Fibroblast of skin of right biceps (primary cell): ENCODE measurements at places on chromosomes 1 and 21.

DNA sequence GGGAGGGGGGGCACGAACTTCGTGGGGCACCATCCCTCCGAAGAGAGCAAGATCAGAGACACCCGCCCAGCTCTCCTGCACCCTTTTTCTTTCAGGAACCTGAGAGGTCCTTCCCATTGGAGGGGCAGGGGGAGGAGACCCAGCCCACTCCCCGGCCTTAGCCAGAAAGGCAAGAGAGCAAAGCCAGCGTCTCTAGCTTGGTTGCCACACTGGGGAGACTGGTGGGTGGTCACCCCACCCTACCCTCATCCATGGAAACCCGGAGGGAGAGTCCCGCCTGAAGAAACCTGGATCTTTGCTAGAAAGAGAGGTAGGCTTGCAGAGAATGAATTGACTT is 246 bp downstream of the ATP2B4 start:
- DNase-seq = no peak

- no peak for DNase-seq
Observed at GRCh38 chr21:44450402-44450801, 4.9 kb upstream of the LRRC3 start.

DNA sequence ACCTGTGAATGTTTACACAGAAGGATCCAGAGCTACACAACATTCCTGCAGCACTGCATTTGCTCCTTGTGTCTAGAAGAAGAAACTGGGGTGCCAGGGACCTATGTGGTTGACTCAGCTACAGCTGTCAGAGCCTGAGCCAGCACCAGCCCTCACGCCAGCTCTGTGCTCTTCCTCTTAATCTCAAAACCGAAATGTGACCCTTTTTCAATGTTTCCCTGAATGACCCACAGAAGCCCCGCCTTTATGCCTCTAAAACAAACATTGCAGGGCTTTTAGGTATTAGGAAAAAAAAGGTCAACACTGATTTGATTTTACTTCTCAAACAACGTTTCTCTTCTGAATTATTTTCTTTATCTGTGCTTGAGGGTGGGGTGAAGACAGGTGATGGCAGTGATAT is 260.5 kb downstream of the DYRK1A start:
- no peak for DNase-seq

DNA sequence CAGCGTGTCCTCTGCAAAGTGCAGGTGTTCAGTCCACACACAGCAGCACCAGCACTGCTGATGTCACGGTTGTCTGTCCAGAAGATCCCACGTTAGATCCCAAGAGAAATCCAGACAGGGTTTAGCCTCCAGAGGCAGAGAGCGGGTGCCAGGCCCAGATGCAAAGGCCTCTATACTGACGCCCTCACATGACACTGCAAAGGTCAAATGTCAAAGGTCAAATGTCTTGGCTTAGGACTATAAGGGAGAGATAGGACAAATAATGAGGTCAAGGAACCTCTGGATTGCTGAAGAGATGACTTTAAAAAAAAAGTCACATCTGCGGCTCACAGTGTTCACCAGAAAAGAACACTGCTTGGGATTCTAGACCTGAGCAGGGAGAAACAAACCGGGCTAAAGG is 101.5 kb downstream of the COLGALT2 start:
- DNase-seq = no peak

- peak; percentile 40 for DNase-seq
Observed at GRCh38 chr1:51689075-51689440, 72.2 kb downstream of the OSBPL9 start.
